ENCODE measurements at places on chromosomes 12 and 14. TPM values are rescaled to one million over a fixed set of nuclear protein-coding genes. Genes with fewer than 3 reads are reported as not detected.

GRCh38 chr12:6903722-6904121 is 900 bp upstream of the LRRC23 start:
- H3K36me3 ChIP-seq: no peaks in the 10 kb centered on the region
- peaks cover 7% of the 10 kb centered on the region for H3K4me1 ChIP-seq
- H3K27ac ChIP-seq: no peak overlapping the region

DNA sequence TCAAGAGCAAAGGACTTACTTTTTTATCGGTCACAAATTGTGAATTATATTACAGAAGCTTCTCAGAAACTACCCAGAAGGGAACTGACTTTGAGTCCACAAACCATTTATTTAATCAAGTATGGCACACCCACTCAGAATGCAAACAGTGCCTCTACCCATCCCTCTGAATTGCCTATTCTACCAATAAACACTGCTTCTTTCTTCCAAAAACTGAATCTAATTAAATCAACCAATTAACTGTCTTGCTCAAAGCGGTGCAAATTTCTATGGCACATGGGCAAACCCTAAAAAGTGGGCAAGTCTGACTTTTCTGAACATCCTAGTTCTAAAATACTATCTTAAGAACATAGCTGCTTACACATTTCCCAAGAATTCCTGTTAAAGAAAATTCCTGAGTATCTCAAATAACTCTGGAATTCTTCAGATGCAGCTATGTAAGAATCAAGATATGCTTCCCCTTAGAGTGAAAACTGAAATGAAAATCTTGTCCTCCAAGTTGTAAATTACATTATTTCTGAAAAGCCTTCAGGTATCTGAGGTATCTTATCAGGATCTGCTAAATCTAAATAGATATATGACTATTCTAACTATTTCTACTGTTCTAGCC is 4.3 kb downstream of the SPTLC2 start:
- DNase-seq: no peak
- H3K4me3 ChIP-seq: no peak overlapping the region
- H3K36me3 ChIP-seq: no peaks in the 10 kb centered on the region
- no peaks in the 10 kb centered on the region for H3K27me3 ChIP-seq
- H3K4me1 ChIP-seq: peaks cover 11% of the 10 kb centered on the region
- no peak overlapping the region for H3K27ac ChIP-seq

- H3K27me3 ChIP-seq: peaks cover 65% of the 10 kb centered on the region
- H3K4me1 ChIP-seq: peaks cover 4% of the 10 kb centered on the region
- no peak overlapping the region for H3K27ac ChIP-seq
Measured at GRCh38 chr12:48988030-48988649, 10.0 kb downstream of the WNT1 start.

DNA sequence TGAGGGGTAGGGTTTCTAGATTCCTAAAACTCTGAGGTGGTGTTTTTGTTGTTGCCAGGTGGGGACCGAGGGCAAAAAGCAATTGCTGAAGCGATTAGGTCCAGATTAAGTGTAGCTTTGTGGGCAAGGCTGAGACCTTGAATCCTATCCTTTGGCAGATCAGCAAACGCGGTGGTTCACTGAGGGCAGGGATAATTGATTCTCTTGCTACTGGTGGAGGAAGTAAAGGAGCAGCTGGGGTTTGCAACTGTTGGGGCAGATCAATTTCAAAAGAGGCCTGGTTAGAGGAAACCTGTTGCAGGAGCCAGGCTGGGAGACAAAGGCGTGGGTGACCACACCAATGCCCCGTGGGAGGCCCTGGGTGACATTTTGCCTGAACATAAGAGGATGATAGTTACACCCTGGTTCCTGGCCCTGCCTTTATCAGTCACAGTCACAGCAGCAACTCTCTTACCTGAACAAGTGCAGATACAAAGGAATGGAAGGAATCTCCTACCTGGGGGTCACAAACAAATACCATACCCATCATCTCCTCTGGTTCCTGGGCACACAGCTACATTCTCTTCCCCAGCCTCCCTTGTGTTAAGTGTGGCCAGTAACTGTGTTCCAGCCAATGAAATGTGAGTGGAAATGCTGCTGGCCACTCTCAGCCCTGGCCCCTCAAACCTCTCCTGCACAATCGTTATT is 43.3 kb upstream of the RASSF3 start:
- H3K27ac ChIP-seq: no peak overlapping the region
- no peak overlapping the region for H3K4me3 ChIP-seq
- H3K27me3 ChIP-seq: no peaks in the 10 kb centered on the region
- peaks cover 6% of the 10 kb centered on the region for H3K4me1 ChIP-seq
- no peaks in the 10 kb centered on the region for H3K36me3 ChIP-seq

DNA sequence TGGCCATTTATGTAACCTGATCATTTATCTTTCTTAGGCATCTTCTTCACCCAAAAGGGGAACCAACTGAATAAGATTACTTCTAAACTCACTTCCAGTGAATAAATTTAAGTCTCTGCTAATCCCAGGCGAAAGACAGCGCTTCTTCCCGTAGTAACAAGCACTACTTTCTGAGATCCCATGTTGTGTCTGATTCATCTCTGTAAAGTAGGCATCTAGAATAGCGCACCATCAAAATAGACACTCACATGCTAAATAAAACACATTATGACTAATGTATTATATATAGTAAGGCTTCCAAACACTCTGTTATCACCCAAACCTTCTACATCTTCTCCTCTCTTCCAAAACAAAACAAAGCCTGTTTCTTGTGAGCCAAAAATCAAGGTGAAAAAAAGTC is 15.1 kb downstream of the GTF2A1 start:
- no peak for DNase-seq
- no peaks in the 10 kb centered on the region for H3K27me3 ChIP-seq
- H3K4me1 ChIP-seq: no peaks in the 10 kb centered on the region
- H3K36me3 ChIP-seq: peaks cover 78% of the 10 kb centered on the region
- no peak overlapping the region for H3K27ac ChIP-seq

- no peaks in the 10 kb centered on the region for H3K4me1 ChIP-seq
- H3K27ac ChIP-seq: no peak overlapping the region
- no peak overlapping the region for H3K4me3 ChIP-seq
- peaks cover 4% of the 10 kb centered on the region for H3K27me3 ChIP-seq
Measured at GRCh38 chr14:99790978-99791376, 2.2 kb upstream of the EML1 start.

- H3K4me3 ChIP-seq: no peak overlapping the region
- DNase-seq: no peak
- H3K27me3 ChIP-seq: no peaks in the 10 kb centered on the region
- H3K27ac ChIP-seq: no peak overlapping the region
- H3K4me1 ChIP-seq: peaks cover 3% of the 10 kb centered on the region
- peaks cover 8% of the 10 kb centered on the region for H3K36me3 ChIP-seq
Measured at GRCh38 chr14:75854111-75854799, 127.5 kb downstream of the TGFB3 start.

DNA sequence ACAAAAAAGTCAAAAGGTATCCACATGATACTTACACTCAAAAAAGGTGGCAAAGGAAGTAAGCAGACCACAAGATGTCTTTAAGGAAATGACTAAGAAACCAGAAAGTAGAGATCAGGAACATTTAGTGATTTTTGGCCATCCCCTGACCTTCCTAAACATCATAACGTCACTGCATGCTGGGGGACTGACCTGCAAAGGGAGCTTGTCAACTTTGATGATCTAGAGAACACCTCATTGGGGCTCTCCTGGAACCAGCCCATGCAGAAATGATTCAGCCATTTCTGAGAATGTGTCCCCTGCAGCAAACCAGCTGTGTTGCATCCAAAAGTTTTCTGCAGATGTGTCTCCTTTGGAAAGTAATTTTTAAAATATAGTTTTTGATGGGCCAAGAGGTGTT is 152.2 kb upstream of the RASSF8 start:
- H3K4me1 ChIP-seq: no peaks in the 10 kb centered on the region
- DNase-seq: no peak
- no peaks in the 10 kb centered on the region for H3K36me3 ChIP-seq
- no peak overlapping the region for H3K27ac ChIP-seq
- H3K4me3 ChIP-seq: no peak overlapping the region

DNA sequence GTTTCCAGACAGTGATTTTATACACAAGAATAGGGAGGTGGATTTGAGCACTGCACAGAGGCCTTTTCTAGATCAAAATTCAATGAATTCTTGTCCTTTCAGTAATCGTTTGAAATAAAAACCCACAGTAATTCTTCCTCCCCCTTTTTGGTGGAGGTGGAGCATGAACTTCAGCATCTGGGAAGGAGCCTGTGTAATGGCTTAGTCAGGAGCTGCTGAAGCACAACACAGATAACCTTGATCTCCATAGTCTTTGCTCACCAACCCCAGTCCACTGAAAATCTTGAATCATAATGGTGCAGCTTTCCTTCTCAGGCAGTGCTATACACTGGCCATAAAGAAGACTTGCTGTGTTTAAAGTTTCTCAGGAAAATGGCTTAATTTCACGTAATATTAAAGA is 6.4 kb upstream of the TBPL2 start:
- peaks cover 9% of the 10 kb centered on the region for H3K4me1 ChIP-seq
- no peaks in the 10 kb centered on the region for H3K36me3 ChIP-seq
- DNase-seq: no peak
- H3K27ac ChIP-seq: no peak overlapping the region
- H3K4me3 ChIP-seq: no peak overlapping the region

DNA sequence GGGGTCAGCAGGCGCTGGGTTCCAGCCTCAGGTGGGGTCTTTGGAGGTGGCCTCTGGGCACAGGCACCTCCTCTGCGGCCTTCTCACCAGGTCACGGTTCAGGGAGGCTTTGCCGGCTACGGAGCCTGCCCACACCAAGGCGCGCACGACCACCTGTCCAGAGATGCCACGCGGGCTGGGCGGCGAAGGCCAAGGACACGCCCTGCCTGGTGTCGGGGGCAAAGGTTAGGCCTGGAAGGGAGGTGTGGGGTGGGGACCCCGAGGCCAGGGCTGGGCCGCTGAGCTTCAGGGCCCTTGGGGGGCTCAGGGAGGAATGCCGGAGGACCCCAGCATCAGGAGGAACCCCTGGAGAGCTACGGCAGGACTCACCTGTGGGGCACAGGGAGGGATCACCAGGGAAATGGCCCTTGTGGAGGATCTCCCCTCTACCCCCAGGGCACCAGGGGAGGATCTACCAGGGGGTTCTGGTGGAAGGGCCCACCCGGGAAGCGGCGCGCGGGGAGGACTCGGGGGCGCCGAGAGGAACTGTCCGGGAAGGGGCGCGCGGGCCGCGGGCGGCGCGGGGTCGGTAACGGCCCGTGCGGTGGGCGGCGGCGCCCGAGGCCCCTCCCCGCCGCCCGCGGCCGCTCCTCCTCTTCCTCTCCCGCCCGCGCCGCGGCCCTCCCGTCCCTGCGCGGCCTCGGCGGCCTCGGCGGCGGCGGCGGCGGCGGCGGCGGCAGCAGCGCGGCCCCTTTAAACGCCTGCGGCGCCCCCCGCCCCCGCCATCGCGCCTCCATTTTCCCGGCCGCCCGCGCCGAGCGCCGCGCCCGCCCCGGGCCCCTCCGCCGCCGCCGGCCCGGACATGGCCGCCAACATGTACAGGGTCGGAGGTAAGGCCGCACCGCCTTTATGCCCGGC is at the start of gene MTA1:
TSS of gene MTA1 (plus strand) at position 633 of the 897 bp plus-strand sequence. CDS start at position 842, 209 bp downstream.
- DNase-seq: peak; percentile 60
- peak within 1 kb of the TSS; percentile 88 for H3K4me3 ChIP-seq
- H3K4me1 ChIP-seq: peaks cover 4% of the 10 kb centered on the region
- no peak within 1 kb of the TSS for H3K27ac ChIP-seq
- peaks cover 2% of the 10 kb centered on the region for H3K27me3 ChIP-seq

- H3K4me1 ChIP-seq: peaks cover 11% of the 10 kb centered on the region
- peak overlapping the region; percentile 72 for H3K27ac ChIP-seq
- no peak for DNase-seq
Measured at GRCh38 chr12:31278424-31278823, 47.5 kb downstream of the SINHCAF start.

DNA sequence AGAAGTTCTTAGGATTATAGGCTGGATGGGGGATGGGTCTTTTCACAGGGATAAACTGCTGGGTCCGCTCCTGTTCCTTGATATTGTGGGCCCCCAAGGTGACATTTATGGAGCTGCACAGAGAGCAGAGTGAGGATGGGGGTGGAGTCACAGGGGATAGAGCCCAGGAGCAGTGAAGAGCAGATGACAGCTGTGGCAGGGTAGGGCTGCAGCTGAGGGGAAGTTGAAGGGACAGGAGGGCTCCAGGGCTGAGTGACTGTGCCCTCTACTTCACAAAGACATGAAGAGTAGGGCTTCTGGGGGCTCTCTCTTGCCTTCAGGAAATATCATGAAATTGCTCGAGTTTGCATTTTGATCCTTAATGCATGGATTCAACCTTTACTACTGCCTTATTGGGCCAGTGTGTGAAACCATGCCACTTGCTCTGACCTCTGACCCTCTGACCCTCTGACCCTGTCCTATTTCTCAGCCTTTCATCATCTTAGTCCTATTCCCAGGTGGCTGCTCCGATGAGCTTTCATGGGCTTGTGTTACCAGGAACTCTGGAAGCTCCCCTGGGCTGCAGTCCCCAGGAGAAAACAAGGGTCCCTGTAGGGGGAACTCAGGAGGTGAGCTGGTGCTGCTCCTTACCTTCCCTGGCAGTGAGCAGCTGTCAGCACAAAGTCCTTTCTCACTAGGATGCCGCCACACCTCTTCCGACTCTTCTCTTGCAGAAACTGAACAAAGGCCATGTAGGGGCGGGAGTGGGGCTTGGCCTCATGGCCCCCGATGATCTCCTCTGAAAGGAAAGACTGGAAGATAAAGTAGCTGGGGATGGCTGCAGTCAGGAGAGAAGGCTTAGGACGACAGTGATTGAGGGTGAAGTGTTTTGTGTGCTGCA is 1.6 kb downstream of the GZMH start:
- no peaks in the 10 kb centered on the region for H3K36me3 ChIP-seq
- DNase-seq: no peak
- no peak overlapping the region for H3K4me3 ChIP-seq
- H3K4me1 ChIP-seq: peaks cover 9% of the 10 kb centered on the region

- no peak overlapping the region for H3K27ac ChIP-seq
- H3K36me3 ChIP-seq: no peaks in the 10 kb centered on the region
- H3K4me3 ChIP-seq: peak overlapping the region; percentile 61
- no peak for DNase-seq
- H3K27me3 ChIP-seq: no peaks in the 10 kb centered on the region
Measured at GRCh38 chr12:41439801-41440200, 251.7 kb downstream of the PDZRN4 start.

Gene RAPGEF3
- 19.6 TPM for total RNA-seq

Gene RPS6KL1
- 4.4 TPM for total RNA-seq

Gene RPL6
- 1,647 TPM for total RNA-seq

Gene LPCAT3
- 24.1 TPM for total RNA-seq

Gene TMEM132D
- 4.5 TPM for total RNA-seq

Gene GPR135
- total RNA-seq: 4.1 TPM

Data from endodermal cell (in vitro differentiated cells).